IMR-90 (cell line): ENCODE measurements at places on chromosomes 2 and 18. TPM values are rescaled to one million over a fixed set of nuclear protein-coding genes. Genes with fewer than 3 reads are reported as not detected.

Gene EHBP1
- 44.4 and 55.0 TPM in 2 replicates for total RNA-seq

Gene PLA2R1
- 0.28 and 0.54 TPM in 2 replicates for total RNA-seq

Gene NEUROD1
- not detected in 2 replicates for total RNA-seq

- H3K27ac ChIP-seq: no peak overlapping the region
- no peaks in the 10 kb centered on the region for H3K27me3 ChIP-seq
- DNase-seq: no peak
- no peaks in the 10 kb centered on the region for H3K36me3 ChIP-seq
- H3K4me3 ChIP-seq: no peak overlapping the region
- no peaks in the 10 kb centered on the region for H3K4me1 ChIP-seq
Observed at GRCh38 chr2:64661741-64662169, 8.0 kb upstream of the SERTAD2 start.

GRCh38 chr2:29273004-29273684 lies 157.9 kb downstream of the CLIP4 start:
- peaks cover 34% of the 10 kb centered on the region for H3K27me3 ChIP-seq
- H3K4me3 ChIP-seq: no peak overlapping the region
- H3K4me1 ChIP-seq: no peaks in the 10 kb centered on the region
- no peak overlapping the region for H3K27ac ChIP-seq
- H3K36me3 ChIP-seq: no peaks in the 10 kb centered on the region
